ENCODE measurements at places on chromosomes 1 and 21.
A peak's percentile ranks its signal among the peaks of the same experiment; 100 is the strongest.

- DNase-seq, result no peak
Measured at GRCh38 chr1:59308839-59309238, 11.9 kb downstream of the FGGY start.

DNA sequence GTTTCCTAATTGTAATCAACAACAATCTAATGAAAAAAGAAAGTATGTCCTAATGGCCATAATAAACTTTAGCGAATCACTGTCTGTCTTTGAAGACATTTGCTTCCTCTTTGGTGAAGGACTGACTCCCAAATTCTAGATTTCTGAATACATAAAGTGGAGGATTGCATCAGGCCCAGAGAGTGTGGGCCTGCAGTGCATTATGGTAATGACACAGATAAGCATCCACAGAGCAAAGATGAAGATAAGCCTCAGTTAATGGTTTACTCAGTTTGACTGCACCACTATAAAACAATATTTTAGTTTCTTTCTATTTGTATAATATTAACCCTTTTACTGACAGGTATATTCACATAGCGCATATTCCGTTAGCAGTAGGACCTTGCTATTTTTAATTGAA lies 365.5 kb downstream of the KCTD3 start:
- DNase-seq, result no peak

GRCh38 chr1:40078512-40079333 lies 18.3 kb downstream of the PPT1 start:
- peak; percentile 50 for DNase-seq

GRCh38 chr21:14722841-14723483 lies 176.8 kb upstream of the SAMSN1 start:
- DNase-seq, result no peak

GRCh38 chr1:59072583-59072947 lies 224.3 kb upstream of the FGGY start:
- no peak for DNase-seq

- no peak for DNase-seq
Measured at GRCh38 chr21:33670076-33670978, 28.0 kb downstream of the ITSN1 start.

DNA sequence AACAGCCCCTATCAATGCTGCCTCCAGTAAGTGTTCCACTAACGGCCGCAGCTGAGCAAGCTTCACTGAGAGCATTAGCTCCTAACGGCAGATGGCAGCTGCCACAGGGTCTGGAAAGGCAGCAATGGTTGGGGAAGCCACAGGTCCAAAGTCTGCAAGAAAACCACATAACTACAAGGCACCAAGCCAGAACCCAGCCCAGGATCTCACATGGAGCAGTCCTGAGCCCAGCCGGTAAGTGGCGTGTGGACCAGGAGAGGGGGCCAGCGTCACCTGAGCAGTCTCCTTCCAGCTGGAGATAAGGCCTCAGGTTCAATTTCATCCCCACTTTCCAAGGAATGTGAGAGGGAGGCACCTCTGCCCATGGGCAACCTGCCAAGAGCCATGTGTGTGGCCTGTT lies 13.2 kb downstream of the SYT2 start:
- DNase-seq, result no peak

DNA sequence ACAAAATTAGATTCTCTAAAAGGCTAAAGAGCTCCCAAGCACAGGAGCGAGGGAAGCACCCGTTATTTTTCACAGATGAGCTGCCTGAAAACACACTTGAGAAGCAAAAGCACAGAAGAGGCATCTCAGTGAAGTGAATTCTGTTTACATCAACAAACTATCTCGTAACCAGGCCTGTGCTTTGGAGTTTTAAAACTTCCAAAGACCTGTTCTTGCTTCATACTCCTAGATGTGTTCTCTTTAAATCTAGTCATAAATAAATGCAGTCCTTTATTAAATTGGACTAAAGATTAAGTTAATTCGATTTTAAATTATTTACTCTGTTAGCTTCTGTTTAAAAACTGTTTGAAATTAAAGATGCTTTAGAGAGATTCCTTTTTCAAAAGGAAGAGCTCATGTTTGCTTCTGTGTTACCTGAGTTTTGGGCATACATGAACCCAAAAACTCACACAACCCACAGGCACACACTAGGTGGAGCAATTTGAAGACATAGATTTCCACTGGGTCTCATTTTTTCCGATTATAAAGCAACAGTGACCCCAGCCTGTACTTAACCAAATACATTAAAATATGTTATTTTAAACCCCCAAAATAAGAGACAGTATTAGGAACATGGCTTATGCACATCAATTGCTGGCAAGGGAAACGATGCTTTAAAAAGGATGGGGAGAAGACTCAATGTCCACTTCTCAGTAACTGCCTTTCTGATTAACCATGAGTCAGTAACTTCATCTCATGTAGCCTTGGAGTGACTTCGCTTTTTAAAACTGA lies 648.2 kb downstream of the SMYD3 start:
- DNase-seq, result no peak

- DNase-seq, result no peak
Measured at GRCh38 chr21:43273708-43274021, 104.9 kb downstream of the CRYAA start.

DNA sequence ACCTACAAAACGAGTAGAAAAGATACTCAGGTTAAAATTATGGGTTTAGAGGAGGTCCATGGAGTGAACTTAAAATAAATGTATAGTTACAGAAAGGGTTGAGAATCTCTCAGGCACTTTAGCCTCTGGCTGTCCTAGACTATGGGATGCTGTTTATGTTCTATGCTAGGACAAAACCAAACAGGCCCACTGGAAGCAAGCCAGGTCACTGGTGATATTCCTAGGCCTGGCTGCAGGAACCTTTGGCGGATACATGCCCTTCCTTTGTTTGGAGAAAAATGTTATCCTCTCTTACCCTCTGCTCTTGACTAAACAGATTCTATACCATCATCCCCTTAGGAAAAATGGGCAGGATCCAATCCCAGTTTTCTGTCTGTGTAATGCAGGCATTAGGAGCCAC lies 90.7 kb upstream of the DUSP10 start:
- no peak for DNase-seq

DNA sequence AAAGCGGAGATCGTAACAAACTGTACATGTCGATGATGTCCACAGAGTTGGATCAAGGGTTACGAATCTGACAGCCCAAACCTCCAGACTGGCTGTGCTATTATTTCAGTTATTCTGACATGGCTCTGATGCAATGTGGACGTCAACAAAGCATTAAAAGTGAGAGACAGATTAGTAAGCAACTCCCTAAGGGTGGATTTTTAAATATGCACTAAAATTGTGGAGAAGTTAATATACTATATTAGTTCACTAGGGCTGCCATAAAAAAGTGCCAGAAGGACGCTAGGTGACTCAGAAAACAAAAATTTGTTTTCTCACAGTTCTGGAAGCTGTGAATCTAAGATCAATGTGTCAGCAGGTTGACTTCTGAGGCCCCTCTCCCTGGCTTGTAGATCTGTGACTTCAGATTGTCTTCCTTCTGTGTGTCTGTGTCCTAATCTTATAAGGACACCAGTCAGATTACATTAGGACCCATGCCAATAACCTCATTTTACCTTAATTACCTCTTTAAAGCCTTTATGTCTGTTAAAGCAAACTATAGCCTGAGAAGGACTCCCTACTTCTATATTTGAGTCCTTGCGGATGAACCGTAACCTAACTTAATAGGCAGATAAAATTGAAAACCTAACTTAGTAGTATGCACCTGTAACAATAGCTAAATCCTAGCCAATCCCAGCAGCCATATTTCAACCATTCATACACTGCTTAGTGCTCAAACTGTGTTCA lies 66.0 kb upstream of the BACH1 start:
- no peak for DNase-seq

DNA sequence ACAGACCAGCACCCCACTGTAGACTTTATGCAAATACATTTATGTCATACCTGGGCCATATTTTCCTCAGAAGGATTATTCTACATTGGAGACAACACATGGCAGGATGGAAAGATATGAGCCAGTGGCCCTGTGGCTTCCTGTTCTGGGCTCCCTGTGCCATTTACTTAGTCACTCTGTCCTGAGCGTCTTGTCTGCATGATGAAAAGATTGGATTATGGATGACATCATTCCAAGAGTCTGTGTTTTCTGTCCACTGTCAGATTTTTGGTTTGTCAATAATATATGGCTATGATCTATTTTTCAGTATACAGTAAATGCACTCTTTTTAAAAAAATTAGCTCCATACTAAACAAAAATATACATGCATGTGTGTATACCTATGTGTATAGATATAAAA lies 30.8 kb downstream of the IGSF5 start:
- no peak for DNase-seq

DNA sequence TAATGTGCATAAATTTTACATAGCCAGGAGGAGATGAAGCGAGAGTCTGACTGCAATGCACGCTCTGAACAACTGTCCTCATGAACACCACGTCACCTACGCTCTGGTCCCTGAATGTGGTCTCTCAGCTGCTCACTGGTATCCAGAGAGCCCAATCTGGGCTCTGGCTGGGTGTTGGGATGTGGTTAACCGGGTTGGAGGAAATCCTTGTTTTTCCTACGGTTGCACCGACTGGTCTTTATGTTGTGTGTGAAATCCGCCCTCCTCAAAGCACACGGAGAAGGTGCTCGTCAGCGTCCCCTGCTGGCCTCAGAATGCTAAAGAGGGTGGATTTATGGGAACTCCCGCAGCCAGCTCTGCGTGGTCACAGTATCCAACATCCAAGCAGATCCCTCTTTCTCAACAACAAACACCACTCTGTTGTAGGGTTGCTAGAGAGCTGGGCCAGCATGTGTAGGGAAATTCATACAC lies 51.8 kb upstream of the FAM89A start:
- DNase-seq, result peak; percentile 41

- no peak for DNase-seq
Measured at GRCh38 chr1:168512864-168513595, 30.8 kb downstream of the XCL2 start.

DNA sequence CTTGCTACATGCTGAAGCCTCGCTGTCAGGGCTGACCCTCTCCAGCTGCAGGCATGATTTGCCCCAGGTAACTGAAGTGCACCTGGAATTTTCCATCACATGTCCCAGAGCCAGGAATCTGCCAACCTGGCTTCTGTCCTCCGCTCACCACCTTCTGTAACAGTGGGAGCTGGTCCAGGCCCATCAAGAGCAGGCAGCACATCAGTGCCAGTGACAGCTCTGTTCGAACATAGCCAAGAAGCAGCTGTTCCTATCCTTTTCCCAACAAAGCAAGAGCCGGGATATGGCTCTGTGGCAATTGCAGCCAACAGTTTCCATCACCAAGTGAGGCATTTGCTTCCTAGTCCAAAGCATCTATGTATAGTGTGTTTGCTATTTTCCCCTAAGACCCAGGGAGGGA lies 42.2 kb upstream of the KANK4 start:
- DNase-seq, result no peak

- DNase-seq, result no peak
Measured at GRCh38 chr1:21064057-21064456, 112.6 kb downstream of the EIF4G3 start.

- no peak for DNase-seq
Measured at GRCh38 chr1:113142791-113143190, 69.8 kb downstream of the LRIG2 start.

GRCh38 chr1:214523124-214523824 lies 28.1 kb downstream of the PTPN14 start:
- DNase-seq, result no peak

DNA sequence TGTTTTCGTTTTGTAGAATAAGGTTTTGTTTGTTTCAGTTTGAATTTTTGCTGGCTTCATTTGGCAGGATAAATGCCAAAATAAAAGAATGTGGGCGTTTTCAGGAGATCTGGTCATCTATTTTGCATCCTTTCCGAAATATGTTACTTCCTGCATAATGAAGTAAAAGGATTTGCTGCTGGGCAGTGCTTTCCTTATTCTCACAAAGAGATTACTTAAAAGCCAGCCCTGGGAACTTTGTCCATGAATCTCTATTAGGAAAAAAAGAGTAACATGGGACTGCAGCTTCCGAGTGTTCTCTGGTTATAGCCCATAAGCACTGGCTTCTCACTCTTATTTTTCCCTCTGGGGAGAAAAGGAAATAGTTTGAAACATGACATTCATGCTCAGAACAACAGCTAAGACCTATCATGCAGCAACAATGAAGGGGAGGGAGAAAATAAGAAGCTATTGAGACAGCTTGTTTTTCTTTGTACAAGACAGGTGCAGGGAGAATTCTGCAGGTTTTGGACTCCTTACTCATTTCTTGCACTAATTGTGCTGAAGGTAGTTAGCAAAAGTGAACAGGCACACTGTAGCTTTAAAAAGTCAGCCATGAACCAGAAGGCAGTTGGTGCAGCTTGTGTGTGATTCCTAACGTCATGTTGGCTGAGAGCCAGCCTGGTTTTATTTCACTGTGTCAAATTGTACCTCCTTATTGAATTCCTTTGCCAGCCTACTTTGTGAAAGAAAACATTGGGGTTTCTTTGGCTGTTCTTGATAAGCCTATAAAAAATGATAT lies at the start of gene SAMD13:
SAMD13 (plus strand) TSS at position 705 of the 781 bp plus-strand sequence. CDS start 1,527 bp downstream, outside the sequence.
- peak; percentile 23 for DNase-seq

GRCh38 chr1:17211377-17211776 lies 6.4 kb downstream of the PADI1 start:
- no peak for DNase-seq

DNA sequence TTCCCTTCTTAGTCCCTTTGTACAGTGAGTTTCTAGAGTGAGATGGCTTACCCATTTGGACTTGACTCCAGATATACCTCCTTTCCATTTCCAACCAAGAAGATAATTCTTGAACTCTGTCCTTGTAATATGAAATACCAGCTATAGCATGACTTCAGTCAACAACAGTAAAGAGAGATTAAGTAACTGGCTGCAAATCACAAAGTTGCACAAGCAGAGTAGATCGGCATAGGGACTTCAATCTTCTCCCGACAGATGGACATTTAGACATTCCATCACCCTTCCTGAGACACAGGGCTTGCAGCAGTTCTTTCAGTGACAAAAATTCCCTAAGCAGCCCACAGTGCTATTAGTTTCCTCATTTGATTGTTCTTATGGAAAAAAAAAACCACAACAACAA lies 44.6 kb downstream of the JAK1 start:
- DNase-seq, result no peak

All from activated naive CD4-positive, alpha-beta T cell treated with Interleukin-2 at 50 U/mL for 16 hours (primary cell).